T-cell (primary cell): ENCODE measurements at places on chromosomes 2 and 18.

GRCh38 chr2:1775511-1776035 is 31.3 kb upstream of the PXDN start:
- H3K36me3 ChIP-seq, result no peaks in the 10 kb centered on the region
- no peaks in the 10 kb centered on the region for H3K4me1 ChIP-seq
- no peak overlapping the region for H3K27ac ChIP-seq
- H3K4me3 ChIP-seq, result no peak overlapping the region
- DNase-seq, result no peak

DNA sequence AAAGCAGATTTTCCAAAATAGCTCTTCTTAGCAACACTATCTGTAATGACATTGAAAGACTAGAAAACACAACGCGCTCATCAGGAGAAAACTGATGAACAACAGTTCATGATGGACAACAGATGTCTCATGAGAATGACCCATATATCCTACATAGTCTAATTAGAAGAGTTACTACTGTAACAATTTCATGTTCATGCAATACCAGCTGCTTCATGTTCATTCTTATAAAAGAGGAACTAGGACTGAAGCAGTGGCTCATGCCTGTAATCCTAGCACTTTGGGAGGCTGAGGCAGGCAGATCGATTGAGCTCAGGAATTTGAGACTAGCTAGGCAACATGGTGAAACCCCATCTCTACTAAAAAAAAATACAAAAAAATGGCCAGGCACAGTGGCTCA is 22.7 kb downstream of the TRAPPC8 start:
- no peak overlapping the region for H3K27ac ChIP-seq
- H3K36me3 ChIP-seq, result no peaks in the 10 kb centered on the region
- no peak overlapping the region for H3K4me3 ChIP-seq
- no peak for DNase-seq
- no peaks in the 10 kb centered on the region for H3K27me3 ChIP-seq

DNA sequence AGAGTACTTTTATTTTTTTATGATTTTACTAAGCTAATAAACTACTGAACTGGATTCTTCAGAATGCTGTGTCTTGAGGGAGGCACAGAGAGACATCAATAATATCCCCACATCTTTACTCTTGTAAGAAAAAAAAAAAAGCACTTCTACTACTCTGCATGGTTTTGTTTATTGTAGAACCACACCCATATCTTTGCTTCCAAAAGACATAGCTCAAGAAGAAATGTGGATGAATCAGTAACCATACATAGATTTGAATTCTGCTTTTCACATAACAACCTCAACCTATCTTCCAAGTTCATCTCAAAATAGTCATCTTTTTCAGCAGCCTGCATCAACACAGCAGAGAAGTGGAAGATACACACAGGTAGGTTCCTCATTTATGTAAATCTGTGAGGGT is 12.2 kb upstream of the COL5A2 start:
- no peaks in the 10 kb centered on the region for H3K4me1 ChIP-seq
- no peak overlapping the region for H3K27ac ChIP-seq
- no peak overlapping the region for H3K4me3 ChIP-seq
- no peak for DNase-seq
- H3K27me3 ChIP-seq, result no peaks in the 10 kb centered on the region
- H3K36me3 ChIP-seq, result no peaks in the 10 kb centered on the region

DNA sequence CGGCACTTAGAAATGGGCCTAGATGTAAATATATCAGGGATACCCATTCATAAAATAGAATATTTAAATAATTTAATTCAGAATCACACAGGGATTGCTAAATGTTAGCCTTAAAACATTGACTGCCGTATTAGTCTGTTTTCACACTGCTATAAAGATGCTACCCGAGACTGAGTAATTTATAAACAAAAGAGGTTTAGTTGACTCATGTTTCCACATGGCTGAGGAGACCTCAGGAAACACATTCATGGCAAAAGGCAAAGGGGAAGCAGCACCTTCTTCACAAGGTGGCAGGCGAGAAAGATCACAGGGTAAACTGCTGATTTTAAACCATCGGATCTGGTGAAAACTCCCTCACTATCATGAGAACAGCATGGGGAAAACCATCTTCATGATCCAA is 223.6 kb upstream of the GULP1 start:
- no peaks in the 10 kb centered on the region for H3K36me3 ChIP-seq
- H3K4me3 ChIP-seq, result no peak overlapping the region
- H3K4me1 ChIP-seq, result no peaks in the 10 kb centered on the region
- H3K27ac ChIP-seq, result no peak overlapping the region
- DNase-seq, result no peak

GRCh38 chr18:23643815-23644490 is 18.8 kb downstream of the ANKRD29 start:
- H3K4me3 ChIP-seq, result no peak overlapping the region
- H3K36me3 ChIP-seq, result no peaks in the 10 kb centered on the region
- H3K27ac ChIP-seq, result no peak overlapping the region
- no peaks in the 10 kb centered on the region for H3K4me1 ChIP-seq
- DNase-seq, result no peak
